ENCODE measurements at places on chromosomes 1 and 21. TPM values are rescaled to one million over a fixed set of nuclear protein-coding genes. Genes with fewer than 3 reads are reported as not detected.

DNA sequence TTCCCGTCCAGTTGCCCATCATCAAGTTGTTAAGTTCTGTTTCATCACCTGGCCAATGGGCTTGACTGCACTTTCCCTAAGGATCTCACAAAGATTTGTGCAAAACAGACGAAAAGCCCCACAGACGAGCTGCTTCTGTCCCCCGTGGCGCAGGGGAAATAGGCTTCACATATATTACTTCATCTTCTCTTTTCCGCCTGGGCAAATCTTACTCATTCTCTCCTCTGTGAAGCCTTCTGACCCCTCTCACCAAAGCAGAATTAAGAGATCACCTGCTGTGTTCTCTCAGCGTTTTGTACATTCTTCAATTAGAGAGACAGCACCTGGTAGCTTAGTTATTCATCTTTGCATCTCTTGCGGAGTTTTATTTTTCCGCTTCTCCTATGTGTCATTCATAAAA is 129.8 kb downstream of the IGSF21 start:
- no peak for DNase-seq

GRCh38 chr1:202112859-202113689 is 9.6 kb upstream of the GPR37L1 start:
- DNase-seq, result no peak

- DNase-seq, result no peak
Observed at GRCh38 chr1:53197291-53198200, 922 bp downstream of the CPT2 start.

DNA sequence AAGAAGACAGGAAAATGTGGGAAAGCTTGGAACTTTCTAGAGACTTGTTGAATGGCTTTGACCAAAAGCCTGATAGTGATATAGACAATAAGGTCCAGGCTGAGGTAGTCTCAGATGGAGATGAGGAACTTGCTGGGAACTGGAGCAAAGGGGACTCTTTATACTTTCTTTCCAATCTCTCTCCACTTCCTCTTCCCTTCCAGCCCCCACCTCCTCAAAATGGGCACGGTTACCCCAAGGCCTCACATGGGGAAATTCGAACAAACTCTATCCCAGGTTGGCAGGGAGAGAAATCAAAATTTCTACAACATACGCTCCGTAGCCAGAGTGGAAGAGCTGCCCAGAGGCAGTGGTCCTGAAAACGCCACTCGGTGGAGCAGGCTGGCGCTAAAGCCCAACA is 15.2 kb downstream of the PPT1 start:
- DNase-seq, result no peak

DNA sequence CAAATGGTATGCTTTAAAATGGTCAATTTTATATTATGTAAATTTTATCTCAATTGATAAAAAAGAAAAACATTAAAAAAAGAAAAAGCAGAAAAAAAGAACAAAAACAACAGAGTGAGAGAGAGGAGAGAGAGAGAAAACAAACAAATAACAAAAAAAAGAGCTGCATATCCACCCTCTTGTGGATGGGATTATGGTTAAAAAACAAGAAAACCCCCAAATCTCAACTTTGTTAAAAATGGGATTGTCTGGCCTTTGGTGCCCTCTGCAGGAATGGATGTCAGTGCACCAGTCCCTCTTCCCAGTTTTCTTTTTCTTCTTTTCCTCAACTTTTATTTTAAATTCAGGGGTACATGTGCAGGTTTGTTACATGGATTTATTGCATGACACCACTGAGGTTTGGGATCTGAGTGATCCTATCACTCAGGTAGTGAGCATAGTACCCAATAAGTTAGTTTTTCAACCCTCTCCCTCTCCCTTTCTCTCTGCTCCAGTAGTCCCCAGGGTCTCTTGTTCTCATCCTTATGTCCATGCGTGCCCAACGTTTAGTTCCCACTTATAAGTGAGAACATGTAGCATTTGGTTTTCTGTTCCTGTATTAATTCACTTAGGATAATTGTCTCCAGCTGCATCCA is 28.1 kb downstream of the RNF187 start:
- DNase-seq, result no peak

DNA sequence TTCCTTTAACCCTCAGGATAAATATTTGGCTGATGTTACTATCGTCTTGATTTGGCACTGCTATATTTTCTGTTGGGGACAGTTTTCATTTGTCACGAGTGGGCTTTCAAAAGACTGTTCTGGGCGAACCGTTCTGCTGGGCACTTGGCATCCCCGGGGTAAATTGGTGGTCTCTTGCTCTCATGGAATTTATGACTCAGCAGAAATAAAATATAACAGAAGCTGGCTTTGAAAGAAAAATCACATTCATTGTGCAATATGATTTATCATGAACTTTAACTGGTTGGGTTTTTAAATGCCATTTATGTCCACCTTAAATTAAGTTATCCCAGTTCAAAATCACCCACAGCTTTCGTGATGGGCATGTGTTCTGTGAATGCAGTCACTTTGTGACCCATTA is 147.3 kb downstream of the KAZN start:
- no peak for DNase-seq

DNA sequence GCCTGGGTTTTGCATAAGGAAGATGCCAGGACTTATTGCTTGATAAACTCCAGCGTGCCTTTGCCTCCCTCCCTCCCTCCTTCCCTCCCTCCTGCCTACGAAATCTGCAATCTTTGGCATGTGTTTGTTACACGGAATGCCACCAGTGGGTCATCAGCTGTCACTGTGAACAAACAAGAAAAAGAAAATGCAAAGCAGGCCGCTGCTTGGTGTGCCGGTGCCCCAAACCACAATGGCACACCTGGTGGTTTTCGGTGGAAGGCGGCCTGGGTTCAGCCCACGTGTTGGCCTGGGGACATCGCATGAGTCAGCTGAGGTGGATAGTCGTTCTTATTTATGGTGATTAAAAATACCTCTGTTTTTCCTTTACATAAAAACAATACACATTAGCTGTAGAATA is 16.3 kb upstream of the IFNLR1 start:
- no peak for DNase-seq

GRCh38 chr1:234477386-234478151 is 1.4 kb downstream of the TARBP1 start:
- no peak for DNase-seq

FCRLA gene
- polyA plus RNA-seq, result 0.14 TPM

- no peak for DNase-seq
Observed at GRCh38 chr1:229286099-229286766, 15.3 kb downstream of the RAB4A start.

PLA2G2F gene
- polyA plus RNA-seq, result 0.65 TPM

CFHR3 gene
- 0.69 TPM for polyA plus RNA-seq
